HS-27A (cell line): ENCODE measurements at places on chromosomes 5 and 9.

DNA sequence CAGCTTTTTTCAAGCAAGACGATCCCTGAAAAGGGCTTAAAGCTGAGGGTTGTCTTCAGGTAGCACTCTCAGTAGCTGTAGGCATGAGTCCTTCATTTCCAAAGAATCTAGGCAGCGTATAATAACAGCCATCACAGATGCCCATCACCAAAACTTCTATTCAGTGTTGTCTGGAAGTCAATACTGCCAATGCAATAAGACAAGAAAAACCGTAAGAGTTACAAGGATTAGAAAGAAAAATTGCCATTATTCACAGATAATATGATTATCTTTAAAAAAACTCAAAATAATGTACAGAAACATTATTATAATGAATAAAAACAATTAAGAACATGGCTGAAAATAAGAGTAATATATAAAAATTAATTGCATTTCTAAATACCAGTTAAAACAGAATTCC, 208.2 kb upstream of the ADRA1B start:
- no peak for DNase-seq

GRCh38 chr5:57189515-57189914, 15.7 kb downstream of the GPBP1 start:
- DNase-seq = no peak

GRCh38 chr5:55427157-55427556, 107.6 kb downstream of the PLPP1 start:
- no peak for DNase-seq

- no peak for DNase-seq
Observed at GRCh38 chr5:35488791-35489190, 128.9 kb upstream of the SPEF2 start.

DNA sequence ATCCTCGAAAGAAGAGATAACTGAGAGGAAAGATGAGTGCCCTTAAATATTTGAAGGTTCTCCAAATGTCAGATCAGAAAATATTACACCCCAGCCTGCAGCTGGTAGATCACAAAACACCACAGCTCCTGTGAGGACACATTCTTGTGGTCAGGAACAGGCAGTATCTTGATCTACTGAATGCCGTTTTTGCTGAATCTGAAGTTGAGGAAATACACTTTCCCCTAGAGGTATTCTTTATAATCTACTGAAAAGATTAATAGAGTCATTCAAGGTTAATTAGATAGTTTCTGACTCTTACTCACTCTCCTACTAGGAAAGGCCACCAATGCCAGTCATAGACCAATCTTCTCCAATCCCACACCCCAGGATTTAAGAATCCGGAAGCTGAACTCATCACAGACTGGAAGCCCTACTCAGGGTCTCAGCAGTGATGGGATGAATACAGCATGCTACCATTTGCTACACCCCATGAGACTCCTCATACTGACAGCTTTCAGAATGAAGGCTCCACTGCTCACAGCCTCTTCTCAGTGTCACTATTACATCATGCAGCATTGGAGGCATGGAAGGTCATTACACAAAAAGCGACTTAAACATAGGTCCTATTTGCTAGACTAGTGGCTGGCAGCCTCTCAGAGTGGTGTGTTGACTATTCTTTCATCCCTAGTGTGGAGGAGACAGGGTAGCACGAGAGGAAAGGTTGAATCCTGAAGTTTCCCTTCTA, 143.9 kb upstream of the SLC1A3 start:
- no peak for DNase-seq

DNA sequence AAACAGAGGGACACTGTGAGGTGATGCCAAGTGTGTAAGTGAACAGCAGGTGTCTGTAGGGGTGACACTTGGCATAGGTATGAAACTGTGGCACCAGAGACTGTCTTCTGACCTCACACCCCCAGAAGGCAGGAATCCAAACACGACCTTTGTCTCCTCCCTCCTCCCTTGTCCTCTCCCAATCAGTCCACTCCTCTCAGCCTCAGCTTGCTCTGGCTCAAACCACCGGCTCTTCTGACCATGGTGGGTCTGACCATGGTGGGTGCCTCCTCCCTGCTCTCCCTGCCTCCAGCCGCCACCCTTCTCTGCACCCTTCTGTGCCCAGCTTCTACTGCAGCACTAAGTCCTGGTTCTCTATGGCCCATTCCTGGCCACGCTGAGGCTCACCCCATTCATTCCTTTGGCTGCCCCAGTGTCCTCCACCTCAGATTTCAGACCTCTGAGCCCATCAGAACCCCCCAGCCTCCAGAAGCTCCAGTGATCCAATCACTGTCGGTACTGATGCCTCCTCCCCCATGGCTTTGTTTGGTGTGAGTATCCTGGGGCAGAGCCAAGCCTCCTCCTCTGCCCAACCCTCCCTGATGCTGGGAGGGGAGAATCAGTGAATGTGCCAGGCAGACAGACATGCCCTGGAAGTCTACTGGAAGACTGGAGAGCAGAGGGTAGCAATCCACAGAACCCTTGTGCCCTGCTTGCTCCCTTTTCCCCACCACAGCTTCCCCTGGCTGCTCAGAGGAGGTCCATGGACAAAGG, 1.7 kb upstream of the ARID3C start:
- no peak for DNase-seq

DNA sequence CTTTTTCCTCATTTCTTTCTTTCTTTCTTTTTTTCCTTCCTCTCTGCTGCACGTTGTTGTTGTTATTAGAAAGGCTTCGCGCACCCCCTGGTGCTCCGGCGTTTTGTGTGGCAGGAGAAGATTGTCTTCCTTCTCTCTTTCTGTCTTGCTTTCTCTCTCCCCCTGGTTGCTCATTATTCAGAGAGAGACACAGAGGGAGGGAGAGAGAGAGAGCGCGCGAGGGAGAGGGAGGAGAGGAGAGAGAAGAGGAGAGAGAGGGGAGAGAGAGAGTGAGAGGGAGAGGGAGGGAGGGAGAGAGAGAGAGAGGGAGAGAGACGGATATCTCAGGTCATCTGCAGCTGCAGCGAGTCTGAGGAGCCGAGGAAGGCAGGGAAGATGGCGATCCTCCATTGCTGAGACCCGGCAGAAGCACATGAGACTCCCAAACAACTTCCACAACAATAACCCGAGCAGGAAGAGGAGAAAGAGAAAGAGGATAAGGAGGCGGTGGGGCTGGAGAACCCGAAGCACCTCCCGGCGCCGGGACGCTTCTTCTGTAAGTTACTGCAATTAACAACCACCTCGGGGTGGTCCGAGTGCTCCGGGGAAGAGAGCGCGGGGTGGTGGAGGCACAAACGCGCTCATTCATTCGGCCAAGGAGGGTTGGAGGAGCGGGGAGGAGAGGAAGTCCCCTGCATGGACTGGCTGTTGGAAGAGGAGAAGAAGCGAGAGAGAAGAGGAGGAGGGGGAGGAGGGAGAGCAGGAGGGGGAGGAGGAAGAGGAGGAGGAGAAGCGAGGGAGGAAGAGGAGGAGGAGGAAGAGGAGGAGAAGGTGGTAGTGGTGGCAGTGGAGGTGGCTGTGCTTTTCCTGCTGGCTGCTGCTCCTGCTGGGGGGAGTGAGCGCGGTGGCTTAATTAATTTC, at the start of gene ZNF462:
Gene ZNF462 (plus strand): TSS at position 346 of the 900 bp plus-strand sequence. CDS start 60,218 bp downstream, outside the sequence.
- DNase-seq = no peak

- DNase-seq = no peak
Observed at GRCh38 chr5:36637516-36637915, 31.1 kb downstream of the SLC1A3 start.

GRCh38 chr5:65952259-65952658, 25.9 kb downstream of the ERBIN start:
- DNase-seq = no peak

DNA sequence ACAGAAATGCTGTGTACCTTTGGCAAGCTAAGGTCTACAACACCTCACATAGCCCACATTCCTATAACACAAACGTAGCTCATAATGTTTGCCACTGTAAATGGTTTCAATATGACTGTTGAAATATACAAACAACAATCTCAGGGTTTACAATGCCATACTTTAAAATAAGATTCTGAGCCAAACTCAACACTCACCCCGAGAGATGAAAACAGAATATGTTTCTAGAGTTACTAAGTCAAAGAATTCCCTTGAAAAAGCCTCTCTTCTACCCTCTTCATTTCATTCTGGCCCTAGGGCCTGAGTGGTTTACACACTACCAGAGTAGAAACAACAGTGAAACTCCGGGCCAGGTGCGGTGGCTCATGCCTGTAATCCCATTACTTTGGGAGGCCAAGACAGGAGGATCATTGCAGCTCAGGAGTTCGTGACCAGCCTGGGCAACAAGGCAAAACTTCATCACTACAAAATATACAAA, 72.6 kb downstream of the MYO10 start:
- no peak for DNase-seq

DNA sequence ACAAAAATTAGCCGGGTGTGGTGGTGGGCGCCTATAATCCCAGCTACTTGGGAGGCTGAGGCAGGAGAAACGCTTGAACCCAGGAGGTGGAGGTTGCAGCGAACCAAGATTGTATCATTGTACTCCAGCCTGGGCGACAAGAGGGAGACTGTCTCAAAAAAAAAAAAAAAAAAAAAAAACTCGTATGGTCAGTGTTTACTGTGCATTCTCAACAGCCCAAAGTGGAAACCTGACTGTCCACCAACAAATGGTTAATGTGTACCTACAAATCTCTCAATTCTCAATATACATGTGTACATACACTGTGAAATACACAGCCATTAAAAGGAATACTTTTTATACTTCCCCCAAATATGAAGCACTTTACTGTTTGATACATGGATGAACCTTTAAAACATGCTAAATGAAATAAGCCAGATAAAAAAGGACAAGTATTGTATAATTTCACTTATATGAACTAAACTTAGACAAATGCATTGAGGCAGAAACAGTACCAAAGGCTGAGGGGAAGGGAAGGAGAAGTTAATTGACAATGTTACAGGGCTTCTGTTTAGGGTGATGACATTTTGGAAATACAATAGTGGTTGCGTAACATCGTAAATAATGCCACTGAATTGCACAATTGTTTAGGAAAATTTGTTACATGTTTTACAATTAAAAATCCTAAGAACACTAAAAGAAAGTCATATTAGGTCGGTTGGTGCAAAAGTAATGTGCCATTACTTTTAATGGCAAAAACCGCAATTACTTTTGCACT, 16.5 kb downstream of the DNAJA1 start:
- no peak for DNase-seq

DNA sequence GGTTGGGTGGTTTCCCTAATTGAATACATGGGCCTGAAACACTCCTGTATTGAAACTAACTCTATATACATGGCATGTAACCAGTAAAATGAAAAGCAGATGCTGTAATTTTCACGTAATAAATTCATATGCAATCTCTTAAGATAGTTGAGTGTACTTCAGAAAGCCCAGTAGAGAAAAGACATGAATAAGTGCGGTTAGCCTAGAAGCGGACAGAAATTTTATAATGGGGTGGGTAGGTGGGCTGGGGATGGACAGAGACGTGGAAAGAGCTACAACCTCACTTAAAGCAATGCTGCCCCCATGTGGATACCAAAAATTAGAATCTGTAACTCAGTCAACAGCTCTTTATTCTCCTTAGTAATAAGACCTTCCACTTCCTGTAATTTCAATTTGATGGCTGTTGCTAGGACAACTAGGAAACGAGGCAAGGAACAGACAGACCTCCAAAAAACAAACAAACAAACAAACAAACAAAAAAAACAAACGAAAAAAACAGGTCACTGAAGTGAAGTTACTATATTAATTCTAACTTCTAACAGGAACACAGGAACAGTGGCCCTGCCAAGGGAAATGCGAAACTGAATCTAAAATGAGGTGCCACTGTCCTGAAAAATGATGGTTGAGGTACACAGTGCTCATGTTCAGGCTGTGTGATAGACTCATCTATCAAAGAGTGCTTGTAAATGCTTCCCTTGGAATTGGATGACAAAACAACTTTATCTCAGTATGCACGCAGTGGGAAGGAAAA, 103.4 kb upstream of the GNA14 start:
- DNase-seq = no peak

DNA sequence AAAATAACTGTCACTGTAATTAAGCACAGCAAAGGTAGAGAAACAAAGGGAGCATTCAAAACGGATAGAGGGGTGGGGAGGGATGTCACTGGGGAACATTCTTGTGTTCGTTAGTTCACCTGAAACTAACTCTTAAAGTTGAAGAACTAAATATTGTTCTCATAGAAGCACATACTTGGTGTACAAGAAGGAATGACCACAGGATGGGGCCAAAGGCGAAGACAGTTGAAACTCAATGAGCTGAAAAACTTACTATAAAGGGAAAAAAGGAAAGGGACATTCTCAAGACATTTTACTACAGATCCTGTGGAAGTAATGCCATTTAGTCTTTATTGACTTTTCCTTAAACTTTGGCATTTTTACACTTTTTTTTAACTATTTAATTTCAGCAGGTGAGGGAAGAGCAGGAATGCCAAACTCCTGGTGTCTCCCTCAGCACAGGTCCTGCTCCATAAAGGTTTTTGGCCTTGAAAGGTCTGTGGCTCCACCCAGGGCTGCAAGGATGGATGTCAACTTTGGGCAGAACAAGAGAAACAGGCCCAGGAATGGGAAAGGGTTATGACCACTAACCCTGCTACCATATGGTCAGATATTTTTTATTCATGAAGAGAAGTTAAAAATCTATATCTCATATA, 197.6 kb upstream of the RASA1 start:
- peak; percentile 17 for DNase-seq

DNA sequence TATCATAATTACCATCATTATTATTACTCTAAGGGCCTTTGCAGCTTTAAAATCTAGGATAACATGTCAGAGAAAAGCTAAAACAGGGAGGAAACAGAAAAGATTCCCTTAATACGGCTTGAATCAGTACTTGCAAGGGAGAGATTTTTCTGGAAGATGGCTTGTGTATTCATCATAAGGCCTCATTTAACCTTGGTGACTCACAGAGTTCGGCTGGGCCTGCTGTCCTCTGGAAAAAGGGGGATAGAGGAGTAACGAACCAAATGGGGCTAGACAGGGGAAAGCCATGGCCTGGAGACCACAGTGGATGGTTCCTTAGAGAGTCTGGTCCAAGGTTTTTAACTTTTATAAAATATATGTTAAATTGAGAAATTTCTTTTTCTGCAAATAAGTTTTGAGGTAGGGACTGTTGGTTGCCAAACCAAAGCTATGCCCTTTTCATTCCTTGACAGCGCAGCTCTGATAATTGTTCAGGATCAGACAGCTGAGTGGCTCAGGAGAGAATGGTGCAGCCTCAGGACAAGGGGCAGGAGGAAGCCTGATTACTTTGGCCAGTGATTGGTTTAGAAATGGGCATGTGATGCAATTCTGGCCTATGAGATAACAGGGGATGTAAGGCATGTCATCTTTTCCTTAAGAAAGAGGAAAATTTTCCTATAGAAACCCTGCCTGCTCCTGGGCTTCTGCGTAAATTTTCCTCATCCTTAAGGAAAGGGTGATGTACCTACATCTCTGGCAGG, 25.6 kb upstream of the GSN start:
- no peak for DNase-seq

DNA sequence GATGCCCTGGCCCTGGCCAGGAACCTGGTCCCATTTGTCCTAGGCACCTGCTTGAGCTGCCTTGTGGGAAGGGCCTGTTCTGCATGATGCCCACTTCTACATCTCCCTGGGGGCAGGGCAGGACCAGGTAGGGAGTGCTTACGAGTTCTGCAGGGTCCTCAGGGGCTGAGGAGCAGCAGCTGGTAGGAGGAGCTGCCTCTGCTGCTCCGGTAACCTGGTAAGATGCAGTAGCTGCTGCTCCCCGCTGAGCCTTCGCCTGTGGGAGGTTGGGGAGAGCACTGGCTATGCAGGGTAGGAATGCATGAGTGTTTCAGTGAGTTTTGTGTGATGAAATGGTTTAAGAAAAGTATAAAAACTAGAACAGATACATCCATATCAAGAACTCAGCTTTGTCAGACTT, 13.6 kb downstream of the LRRC8A start:
- DNase-seq = no peak

GRCh38 chr9:105979290-105979689, 284.9 kb downstream of the TMEM38B start:
- DNase-seq = no peak
